NCI-H1048 (cell line): ENCODE measurements at places on chromosomes 2 and 18.

DNA sequence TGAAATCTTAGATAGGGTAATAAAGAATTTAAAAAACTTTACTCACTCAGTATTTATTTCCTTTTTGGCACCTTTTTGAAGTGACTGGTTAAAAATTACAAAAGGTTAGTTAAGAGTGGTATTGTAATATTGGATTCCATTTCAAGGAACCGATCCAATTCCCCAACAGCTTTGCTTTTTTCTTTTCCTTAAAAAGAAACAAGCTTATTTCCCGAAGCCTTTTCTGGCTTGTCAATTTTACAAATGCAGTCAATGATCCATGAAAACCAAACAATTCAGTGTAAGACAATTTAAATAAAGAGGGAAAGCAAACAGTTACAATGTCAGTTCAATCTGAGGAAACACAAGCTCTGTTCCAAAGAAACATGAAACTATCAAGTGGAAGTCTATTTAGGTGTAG is 200.2 kb downstream of the RIT2 start:
- no peak for DNase-seq

DNA sequence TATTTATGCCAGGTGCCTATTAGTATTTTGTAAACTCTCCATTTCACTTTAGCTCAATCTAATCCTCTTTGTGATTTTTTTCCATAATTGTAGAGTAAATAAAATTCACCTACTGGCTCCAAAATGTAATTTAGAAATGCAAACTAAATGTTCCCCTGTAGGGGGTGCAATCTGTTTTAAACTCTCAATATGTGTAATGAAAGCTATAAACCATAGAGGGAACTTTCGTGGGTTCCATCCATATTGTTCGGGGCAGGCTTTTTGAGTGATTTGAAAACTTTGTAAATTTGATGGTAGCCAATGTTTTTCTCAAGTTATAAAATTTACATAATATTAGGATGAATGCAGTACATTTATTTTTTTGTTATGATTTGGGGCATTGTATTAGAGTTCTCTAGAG is 49.4 kb downstream of the TSPYL6 start:
- DNase-seq: no peak

- no peak for DNase-seq
Measured at GRCh38 chr2:8549273-8549922, 132.5 kb upstream of the ID2 start.

DNA sequence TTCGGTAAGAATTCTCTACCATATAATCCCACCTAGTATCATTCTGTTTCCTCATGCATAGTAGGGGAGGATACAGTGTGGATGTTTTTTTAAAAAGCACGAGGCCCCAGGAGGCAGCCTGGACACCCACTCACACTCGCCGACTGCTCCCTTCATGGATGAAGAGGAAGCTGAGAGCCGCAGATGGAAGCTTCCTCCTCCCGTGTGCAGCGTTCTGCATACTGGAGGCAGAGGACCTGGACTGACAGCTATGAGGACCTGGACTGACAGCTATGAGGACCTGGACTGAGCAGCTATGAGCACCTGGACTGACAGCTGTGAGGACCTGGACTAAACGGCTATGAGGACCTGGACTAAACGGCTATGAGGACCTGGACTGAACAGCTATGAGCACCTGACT is 234.4 kb downstream of the NDUFA10 start:
- DNase-seq: no peak

DNA sequence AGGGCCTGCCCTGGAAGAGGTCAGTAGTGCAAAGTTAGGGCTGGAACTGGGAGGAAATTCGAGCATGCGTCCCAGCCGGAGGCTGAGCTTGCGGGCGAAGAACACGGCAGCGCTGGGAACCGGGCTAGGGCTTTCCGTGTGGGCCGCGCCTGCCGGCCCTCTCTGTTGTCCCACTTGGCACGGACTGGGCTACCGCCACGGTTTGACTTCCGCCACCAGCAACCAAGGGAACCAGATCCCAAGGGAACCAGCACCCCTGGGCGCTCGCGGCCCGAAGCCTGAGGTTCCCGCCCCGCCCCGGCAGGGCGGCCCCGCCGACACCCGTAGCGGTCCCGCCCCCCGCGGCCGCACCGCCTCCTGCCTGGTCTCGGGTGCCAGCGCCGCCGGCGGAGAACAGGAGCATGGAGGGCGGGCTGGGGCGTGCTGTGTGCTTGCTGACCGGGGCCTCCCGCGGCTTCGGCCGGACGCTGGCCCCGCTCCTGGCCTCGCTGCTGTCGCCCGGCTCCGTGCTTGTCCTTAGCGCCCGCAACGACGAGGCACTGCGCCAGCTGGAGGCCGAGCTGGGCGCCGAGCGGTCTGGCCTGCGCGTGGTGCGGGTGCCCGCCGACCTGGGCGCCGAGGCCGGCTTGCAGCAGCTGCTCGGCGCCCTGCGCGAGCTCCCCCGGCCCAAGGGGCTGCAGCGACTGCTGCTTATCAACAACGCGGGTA is at the start of gene SPR:
Gene SPR (plus strand): TSS at position 377 of the 708 bp plus-strand sequence. CDS start 25 bp downstream, at position 402.
- DNase-seq: no peak

DNA sequence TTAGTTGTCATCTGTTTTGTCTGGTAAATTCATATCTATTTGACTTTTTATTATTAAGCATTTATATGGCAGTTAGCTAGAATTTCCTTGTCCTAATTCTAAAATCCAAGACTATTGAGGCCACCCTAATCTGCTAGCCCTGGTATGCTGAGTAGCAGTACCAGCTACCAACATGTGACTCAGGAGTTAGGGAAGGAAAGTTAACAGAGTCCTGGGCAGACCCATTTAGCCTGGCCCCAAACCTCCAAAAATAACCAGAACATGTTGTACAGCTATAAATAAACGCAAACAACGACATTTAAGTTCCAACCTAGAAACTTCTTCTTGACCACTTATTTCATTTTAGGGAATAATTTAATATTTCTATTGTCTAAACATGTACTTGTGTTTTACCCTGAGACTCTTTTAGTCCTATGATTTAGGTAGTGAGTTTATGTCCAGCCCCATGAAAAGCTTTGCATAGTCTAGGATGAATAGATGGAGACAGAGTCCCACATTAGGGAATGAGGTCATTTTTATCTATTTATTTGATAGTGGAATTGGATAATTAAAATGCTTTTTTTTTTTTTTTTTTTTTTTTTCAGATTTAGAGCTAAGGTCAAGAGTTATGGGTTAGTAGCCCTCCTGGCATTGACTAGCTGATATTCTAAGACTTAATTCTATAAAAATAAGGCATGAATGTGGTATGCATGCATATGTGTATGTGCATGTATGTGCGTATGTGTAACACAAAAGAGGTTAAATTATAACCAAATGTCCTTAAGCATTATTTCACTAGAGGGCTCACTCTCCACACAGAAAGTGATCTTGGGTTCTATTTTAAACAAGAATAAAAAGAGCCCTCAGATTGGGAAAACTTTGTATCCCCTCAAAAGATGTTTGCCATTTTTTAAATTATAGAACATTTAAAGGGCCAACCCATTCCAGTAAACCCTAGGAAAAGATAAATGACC is 160.1 kb upstream of the MAPRE2 start:
- DNase-seq: no peak

DNA sequence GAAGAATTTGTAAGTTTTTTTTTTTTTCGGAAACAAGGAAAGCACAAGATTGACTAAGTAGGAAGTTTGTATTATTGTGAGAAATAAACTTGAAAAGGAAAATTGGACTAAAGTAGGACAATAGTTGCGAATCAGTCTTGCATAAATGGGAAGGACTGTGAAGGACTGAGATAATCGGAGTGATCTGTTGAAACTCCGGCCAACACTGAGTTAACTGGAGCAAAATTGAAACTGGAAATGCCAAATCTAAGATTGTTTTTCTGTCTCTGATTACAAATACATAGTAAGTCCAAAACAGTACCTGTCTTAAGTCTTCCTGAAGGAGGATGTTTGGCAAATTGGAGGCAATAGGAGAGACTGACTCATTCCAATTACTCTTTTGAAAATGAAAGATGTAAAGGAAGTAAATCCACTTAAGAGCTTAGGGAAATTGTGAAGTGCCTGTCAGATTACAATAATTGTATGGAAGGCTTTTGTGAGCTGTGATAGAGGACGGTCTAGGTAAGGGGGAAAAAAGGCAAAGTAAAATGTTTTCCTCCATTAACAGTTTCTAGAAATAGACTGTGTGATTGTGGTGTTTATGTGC is 204.9 kb upstream of the CYRIA start:
- DNase-seq: no peak

GRCh38 chr18:74284191-74284979 is 7.4 kb downstream of the CYB5A start:
- DNase-seq: no peak

GRCh38 chr2:123578016-123578415 is 447.1 kb upstream of the CNTNAP5 start:
- DNase-seq: no peak

DNA sequence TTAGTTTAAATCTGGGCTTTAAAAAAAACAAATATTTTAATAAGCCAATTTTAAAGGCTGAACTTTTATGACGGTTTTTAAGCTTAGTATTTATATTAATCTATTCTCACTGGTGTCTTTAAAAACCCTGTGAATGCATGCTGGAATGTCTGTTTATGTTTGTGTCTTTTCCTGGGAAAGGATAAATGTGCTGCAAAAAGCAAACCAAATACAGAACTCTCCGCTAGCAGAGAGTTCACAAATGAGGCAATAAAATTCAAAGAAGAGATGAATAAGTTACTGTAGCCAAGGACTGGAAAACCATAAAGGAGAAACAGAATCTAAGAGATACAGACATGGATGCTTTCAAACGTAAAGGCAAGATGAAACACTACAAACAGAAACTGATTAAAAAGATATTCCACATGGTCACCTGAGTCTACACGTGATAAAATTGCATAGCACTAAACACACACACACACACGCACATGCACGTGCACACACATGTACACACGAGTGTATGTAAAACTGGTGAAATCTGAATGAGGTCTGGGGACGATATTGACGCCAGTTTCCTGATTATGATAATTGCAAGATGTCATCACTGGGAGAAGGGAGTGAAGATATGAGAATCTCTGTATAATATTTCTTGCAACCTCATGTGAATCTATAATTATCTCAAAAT is 4.5 kb downstream of the TWIST2 start:
- no peak for DNase-seq

- DNase-seq: no peak
Measured at GRCh38 chr18:11383381-11383780, 226.0 kb upstream of the SLC35G4 start.

DNA sequence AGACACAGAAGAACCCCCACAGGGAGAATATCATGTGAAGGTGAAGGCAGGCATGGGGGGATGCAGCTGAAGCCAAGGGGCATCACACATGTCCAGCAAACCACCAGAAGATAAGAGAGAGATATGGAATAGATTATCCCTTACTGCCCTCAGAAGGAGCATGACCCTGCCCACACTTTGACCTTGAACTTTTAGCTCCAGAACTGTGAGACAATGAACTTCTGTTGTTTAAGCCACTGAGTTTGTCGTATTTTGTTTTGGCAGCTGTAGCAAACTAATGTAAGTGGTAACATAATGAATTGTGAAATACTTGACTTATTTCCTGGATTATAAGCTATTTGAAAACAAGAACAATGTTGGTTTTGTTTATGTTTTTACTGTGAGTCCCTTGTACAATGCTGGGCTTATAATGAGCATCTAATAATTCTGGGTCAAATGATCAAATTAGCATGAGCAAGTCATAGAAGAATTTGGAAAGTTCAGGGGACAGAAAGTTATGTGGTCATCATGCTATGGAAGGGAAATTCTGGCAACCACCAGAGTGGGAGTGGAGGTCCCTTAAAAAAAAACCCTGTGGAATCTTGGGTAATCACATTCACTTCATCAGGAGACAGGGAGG is 541.0 kb upstream of the KLHL29 start:
- DNase-seq: no peak

DNA sequence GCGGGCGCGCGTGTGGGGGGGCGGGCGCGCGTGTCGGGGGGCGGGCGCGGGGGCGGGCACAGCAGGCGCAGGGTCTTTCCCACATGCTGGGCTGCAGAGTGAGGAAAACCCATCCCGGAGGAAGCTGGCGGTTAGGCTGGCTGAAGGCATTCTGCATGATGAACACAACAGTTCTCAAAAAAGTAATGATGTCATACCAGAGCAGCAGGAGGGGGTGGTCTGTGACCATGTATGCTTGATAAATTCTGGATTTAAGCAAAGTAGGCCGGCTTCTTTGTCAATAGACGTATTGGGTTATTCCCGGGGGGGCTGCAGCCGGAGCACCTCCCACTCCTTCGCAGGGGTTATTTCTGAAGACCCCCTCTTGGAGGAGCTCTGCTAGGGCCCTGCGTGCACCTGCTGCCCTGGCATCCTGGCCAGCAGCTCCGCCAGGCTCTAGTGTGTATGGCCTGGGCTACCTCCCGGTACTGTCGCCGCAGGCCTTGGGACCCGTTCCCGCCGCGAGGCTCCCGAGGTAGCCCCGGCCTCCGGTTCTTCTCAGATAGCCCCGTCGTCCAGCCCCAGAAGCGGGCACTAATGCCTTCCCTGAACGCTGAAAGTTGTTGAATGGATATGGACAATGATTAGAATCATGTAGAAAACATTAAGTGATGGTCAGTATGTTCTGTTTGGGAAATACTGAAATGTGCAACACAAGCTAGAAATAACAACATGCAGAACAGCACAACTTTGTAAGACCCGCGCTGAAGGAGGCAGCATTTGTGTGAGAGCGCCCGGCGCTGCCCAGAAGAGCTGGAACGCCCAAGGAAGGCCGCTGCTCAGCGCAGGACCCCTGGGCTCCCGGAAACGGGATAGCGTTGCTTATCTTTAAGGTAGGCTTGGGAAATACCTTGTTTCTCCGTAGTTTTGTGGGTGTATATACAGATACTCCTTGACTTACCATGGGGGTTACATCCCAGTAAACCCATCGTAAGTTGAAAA is 101.4 kb upstream of the RAB6C start:
- DNase-seq: no peak

DNA sequence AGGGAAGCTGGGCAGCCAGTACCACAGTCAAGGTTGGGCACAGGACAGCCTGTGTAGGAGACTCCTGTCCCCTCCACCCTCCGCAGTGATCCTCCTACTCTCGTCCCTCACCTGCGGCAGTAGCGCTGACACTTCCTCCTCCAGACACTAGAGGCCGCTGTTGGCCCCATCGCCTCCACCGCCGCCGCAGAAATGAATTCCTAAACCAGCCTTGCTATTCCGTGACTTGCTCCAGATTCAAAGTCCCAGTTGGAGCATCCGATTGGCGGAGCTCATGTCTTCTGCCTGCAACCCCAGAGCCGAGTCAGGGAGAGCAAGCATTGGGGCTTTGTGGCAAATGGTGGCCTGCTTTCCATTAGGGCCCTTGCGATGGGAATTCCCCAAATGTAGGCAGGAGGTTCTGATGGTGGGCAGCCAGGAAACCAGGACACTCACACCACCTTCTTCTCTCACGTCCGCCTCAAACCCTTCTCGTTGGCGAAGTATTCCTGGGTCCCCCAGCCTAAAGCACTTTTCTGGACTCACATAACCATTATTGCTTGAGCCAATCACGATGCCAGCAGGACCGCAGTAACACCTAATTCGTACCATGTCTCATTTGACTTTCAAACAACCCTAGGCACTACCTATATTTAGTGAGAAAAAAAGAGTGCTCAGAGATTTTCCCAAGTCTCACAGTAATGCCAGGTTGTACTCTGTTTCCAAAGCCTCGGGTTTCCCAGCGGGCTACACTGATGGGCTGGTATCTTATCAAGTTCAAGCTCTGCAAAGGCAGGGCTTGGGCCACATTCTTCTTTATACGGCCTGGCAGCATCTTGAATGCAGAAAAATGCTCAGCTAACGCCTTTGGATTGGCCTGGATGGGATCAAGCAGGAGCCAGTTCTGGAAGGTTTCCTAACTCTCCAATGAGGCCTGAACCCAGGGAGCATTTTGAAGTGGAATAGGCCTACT is 1.2 kb upstream of the DNAJB2 start:
- DNase-seq: no peak
